Fibroblast of skin of abdomen (primary cell): ENCODE measurements at places on chromosomes 5 and 9.

DNA sequence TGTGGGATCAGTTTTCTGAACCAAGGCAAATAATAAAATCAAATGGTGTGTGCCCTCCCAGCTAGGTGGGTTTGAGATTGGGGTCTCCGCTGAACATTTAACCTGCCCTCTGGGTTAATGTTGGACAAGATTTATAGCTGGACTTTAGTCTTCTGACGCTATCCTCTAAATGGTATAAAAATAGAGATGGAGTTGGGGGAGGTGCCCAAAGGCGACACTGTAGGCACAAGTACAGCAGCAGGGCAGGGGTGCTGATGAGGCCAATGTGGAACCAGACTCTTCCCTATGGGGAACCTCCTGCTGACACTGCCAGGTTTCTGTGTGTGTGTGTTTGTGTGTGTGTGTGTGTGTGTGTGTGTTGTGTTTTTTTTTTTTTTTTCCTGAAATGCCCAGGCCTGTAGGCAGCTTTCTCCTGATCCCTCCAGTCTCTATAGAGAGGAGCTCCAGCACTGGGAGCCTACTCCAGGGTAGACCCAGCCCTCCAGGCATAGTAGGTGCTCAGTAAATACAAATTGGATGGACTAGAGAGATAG, 37.9 kb downstream of the PCDH1 start:
- no peak for DNase-seq

GRCh38 chr5:108276187-108277050, 105.5 kb downstream of the FBXL17 start:
- DNase-seq, result no peak

GRCh38 chr5:174694611-174695010, 29.8 kb upstream of the MSX2 start:
- DNase-seq, result no peak

DNA sequence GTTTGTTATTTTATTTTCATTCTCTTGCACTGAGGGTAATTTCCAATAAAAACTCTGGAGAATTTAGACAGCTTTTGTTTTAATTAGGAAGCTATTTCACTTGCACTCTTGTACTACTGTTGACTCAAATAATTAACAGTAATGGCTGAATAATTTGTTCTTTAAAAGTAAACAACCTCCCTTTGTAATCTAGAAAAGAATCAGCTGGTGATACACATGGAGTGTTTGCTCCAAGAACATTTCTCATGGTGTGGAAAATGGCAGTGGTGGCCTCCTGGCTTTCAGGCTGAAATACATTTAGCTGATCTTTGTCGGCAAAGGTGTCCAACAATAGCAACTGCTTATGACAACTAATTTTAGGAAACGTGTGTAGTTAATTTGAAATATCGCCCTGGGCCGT, 129.4 kb downstream of the C9orf152 start:
- no peak for DNase-seq

- no peak for DNase-seq
Observed at GRCh38 chr9:137430723-137431415, 7.7 kb downstream of the NOXA1 start.

- no peak for DNase-seq
Observed at GRCh38 chr5:57466544-57466943, 16.1 kb downstream of the ACTBL2 start.
